ENCODE measurements at places on chromosomes 1 and 21. TPM values are rescaled to one million over a fixed set of nuclear protein-coding genes. Genes with fewer than 3 reads are reported as not detected.

DNA sequence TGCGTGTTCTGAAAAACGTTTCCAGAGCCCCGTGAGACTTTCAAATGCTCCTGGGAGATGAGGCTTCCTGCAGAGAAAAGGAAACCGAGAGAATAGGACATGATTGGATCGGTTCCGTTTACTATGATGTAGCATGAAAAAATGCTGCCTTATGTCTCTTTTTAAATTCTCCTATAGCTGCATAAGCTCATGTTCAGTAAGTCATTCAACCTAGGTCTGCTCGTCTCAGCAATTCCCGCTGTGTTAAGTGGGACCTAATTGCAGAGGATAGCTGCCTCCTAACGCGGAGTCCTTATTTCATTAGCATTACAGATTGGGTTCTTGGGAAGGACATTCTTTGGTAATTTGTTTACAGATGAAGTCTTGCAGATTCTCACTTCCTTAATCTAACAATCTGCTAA is 165.3 kb downstream of the GALNT2 start:
- DNase-seq: no peak
- peaks cover 4% of the 10 kb centered on the region for H3K36me3 ChIP-seq
- H3K4me1 ChIP-seq: no peaks in the 10 kb centered on the region
- no peaks in the 10 kb centered on the region for H3K27me3 ChIP-seq

DNA sequence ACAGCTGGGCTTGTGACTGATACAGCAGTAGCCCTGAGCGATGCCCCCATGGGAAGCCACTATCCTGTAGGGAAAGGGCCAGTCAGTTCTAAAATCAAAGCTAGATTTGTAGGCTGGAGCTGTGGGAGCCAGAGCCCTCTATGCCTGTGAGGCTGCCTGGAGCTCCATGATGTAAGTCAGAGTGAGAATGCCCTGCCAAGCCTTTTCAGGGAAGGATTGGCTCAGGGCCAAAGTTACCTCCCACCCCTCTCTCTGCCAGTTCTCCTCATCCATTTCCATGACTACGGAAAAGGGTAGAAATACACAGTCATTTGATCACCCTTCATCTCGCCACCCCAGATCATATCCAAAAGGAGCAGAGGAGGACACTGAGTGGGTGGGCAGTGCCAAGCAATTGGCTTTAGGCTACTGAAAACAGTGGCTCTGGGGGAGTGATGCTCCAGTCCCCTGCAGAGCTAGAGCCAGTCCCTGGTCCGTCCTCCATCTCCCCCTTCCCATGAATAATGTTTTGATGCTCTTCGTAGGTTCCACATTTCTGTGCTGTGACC is 59.5 kb upstream of the KCNA3 start:
- H3K36me3 ChIP-seq: no peaks in the 10 kb centered on the region
- no peak overlapping the region for H3K4me3 ChIP-seq
- no peak for DNase-seq
- H3K4me1 ChIP-seq: no peaks in the 10 kb centered on the region
- H3K27me3 ChIP-seq: peaks cover 83% of the 10 kb centered on the region

DNA sequence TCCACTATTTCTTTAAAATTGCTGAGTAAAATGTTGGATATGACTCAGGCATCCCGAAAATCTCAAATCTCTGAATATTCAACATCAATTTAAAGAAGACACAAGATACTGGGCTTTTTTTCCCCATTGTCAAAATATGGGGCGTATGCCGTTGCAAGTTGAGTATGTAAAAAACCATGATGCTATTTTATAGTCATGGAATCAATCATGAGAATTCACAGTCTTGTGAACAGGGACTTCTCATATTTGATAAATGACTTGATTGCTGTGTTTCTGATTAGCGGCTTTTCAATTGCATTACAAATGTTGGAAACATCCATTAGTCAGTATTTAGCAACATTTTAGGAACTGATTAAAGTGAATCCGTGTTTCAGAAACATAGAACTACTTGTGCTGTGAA is 45.3 kb downstream of the SETD4 start:
- no peaks in the 10 kb centered on the region for H3K4me1 ChIP-seq
- H3K4me3 ChIP-seq: no peak overlapping the region
- no peaks in the 10 kb centered on the region for H3K27me3 ChIP-seq
- DNase-seq: no peak
- no peak overlapping the region for H3K27ac ChIP-seq

GRCh38 chr1:172487550-172487949 is 43.7 kb upstream of the PIGC start:
- no peaks in the 10 kb centered on the region for H3K27me3 ChIP-seq
- peaks cover 4% of the 10 kb centered on the region for H3K36me3 ChIP-seq
- H3K4me1 ChIP-seq: peaks cover 22% of the 10 kb centered on the region
- H3K27ac ChIP-seq: no peak overlapping the region

- no peak overlapping the region for H3K4me3 ChIP-seq
- no peaks in the 10 kb centered on the region for H3K27me3 ChIP-seq
- H3K36me3 ChIP-seq: no peaks in the 10 kb centered on the region
- no peak for DNase-seq
- H3K27ac ChIP-seq: no peak overlapping the region
Measured at GRCh38 chr1:89692601-89693521, 59.9 kb downstream of the LRRC8C start.

GRCh38 chr21:46158666-46159300 is 3.4 kb upstream of the FTCD start:
- DNase-seq: no peak
- peaks cover 16% of the 10 kb centered on the region for H3K36me3 ChIP-seq
- no peaks in the 10 kb centered on the region for H3K4me1 ChIP-seq
- H3K4me3 ChIP-seq: no peak overlapping the region

GRCh38 chr1:182567629-182568028 is 21.4 kb downstream of the RNASEL start:
- H3K27me3 ChIP-seq: peaks cover 14% of the 10 kb centered on the region
- no peak overlapping the region for H3K27ac ChIP-seq
- no peak overlapping the region for H3K4me3 ChIP-seq
- no peaks in the 10 kb centered on the region for H3K36me3 ChIP-seq
- no peak for DNase-seq

GRCh38 chr1:78536427-78536826 is 45.7 kb downstream of the PTGFR start:
- DNase-seq: no peak
- H3K4me1 ChIP-seq: no peaks in the 10 kb centered on the region
- H3K27ac ChIP-seq: no peak overlapping the region
- H3K4me3 ChIP-seq: no peak overlapping the region

DNA sequence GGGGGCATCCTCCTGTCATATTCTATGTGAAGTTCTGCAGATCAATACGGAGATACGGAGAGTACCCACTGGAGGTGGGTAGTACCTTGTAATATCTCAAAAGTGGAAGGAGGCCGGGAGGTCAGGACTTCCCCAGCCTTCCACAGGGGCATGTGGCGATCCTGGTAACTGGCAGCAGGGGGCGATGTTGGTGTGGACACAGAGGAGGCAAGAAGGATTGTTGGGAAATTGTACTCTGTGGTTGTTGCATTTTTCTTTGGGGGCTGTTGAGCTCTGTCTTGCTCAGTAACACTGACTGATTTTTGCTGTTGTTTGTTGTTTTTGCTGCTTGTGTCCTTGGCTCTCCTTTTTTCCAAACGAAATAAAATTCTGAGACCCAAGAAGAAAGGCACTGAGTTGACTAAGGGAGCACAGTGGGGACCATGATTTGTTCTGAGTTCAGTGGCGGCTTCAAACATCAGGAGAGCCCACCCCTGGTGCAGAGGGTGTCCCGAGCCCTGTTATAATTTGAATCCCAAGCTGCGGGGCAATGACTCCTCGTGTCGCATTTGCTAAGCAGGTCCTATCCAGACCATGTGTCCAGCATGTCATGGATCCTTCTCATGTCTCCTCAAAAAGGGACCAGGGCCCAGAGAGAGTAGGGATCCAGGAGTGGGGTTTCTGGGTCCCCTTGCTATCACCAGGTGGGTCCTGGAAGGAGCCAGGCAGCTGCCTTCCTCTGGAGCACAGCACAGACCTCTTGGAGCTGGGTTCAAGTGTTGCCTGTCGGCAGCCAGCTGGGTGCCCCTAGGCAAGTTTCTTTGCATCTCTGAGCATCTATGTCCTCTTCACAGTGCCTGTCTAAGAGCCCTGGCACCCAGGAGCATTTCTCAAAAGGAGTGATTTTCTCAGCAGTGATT is 22.8 kb downstream of the LHX4 start:
- H3K4me1 ChIP-seq: no peaks in the 10 kb centered on the region
- DNase-seq: peak; percentile 90
- H3K27ac ChIP-seq: no peak overlapping the region
- H3K36me3 ChIP-seq: no peaks in the 10 kb centered on the region
- no peak overlapping the region for H3K4me3 ChIP-seq
- peaks cover 20% of the 10 kb centered on the region for H3K27me3 ChIP-seq

DNA sequence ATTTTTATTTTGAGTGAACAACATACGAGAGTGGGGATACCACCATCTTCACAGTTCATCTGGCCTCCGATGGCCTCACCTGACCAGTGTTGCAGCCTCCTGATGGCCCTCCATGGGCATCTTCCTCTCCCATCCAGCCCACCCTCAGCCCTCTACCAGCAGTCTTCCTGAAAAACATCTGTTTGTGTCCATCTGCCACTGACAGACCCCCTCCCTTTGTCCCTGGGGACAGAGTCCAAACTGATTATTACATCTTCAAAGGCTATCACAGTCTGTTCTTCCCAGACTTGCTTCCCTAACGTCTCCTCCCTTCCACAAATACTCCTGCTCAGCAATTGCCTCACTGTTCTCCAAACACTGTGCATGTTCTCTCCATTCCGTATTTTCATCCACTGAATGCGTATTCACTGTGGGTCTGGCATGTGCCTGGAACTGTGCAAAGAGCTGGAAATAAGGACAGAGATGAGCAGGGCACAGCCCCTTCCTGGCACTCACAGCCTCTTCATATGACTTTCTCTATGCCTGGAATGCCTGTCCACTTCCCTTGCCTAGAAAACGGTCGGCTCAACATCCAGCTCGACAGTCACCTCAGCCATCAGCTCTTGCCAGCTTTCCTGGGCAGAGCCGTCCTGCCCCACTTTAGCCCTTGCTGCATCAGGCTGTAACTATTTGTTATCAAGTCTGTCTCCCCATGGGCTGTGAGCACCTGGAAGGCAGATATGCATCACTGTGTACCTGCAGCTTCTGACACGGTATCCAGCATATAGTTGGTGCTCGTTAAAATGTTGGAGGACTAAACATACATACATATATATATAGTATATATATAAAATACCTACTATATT is 8.3 kb upstream of the ATF3 start:
- H3K27me3 ChIP-seq: peaks cover 69% of the 10 kb centered on the region
- DNase-seq: no peak
- no peak overlapping the region for H3K27ac ChIP-seq

DNA sequence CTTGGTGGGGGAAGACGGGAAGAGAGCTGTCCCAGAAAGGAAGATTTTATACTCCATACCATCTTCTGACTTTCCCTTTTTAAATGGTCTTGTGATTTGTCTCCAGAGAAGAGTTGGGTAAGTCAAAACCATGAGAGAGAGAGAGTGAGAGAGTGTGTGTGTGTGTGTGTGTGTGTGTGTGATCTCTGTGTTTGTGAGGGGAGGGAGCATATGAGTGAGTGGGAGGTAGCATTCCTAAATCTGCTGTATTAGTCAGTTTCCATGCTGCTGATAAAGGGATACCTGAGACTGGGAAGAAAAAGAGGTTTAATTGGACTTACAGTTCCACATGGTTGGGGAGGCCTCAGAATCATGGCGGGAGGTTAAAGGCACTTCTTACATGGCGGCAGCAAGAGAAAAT is 102.0 kb upstream of the VANGL1 start:
- H3K27me3 ChIP-seq: no peaks in the 10 kb centered on the region
- H3K4me3 ChIP-seq: no peak overlapping the region
- no peaks in the 10 kb centered on the region for H3K36me3 ChIP-seq
- no peak for DNase-seq
- no peaks in the 10 kb centered on the region for H3K4me1 ChIP-seq
- H3K27ac ChIP-seq: no peak overlapping the region

- no peaks in the 10 kb centered on the region for H3K27me3 ChIP-seq
- no peak overlapping the region for H3K4me3 ChIP-seq
- DNase-seq: no peak
- H3K4me1 ChIP-seq: peaks cover 15% of the 10 kb centered on the region
- no peaks in the 10 kb centered on the region for H3K36me3 ChIP-seq
- no peak overlapping the region for H3K27ac ChIP-seq
Measured at GRCh38 chr1:187045371-187045770, 216.6 kb downstream of the PLA2G4A start.

DNA sequence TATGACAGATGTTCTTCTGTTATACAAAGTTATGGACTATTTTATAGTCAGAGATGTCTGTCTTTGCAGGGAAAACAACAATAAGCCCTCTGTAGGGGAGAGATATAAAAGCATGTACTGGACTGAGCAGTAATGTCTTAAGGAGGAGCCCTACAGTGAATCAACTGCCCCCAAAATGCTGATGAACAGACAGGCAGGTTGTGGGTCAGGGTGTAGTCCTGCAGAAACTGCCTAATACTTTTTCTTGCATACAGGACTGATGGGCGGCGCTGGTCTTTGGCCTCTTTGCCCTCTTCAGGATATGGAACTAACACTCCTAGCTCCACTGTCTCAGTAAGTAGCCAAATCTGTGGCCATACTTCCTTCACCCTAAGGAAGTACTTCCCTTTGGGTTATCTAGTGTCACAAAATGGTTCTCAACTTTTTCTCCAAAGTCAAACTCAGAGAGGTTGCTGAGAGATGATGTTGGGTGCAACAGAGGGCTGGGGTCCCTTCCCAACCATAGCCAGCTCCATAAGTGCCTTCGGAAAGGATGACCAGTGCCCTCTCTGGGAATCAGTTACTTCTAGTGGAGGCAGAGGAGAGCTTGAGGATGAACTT is 129.8 kb downstream of the PIK3R3 start:
- no peak overlapping the region for H3K4me3 ChIP-seq
- H3K27me3 ChIP-seq: no peaks in the 10 kb centered on the region
- H3K36me3 ChIP-seq: no peaks in the 10 kb centered on the region
- DNase-seq: no peak
- H3K4me1 ChIP-seq: no peaks in the 10 kb centered on the region

GRCh38 chr1:29490204-29490934 is 254.0 kb downstream of the PTPRU start:
- no peaks in the 10 kb centered on the region for H3K4me1 ChIP-seq
- H3K36me3 ChIP-seq: no peaks in the 10 kb centered on the region
- no peak overlapping the region for H3K27ac ChIP-seq
- DNase-seq: no peak
- H3K27me3 ChIP-seq: peaks cover 49% of the 10 kb centered on the region

The TMEM51 gene
- total RNA-seq: 47.6 TPM

The SLAMF9 gene
- total RNA-seq: not detected

The PPOX gene
- total RNA-seq: 25.7 TPM

The AHCYL1 gene
- 54.2 TPM for total RNA-seq

The CELA3B gene
- not detected for total RNA-seq

The GPN2 gene
- total RNA-seq: 23.4 TPM
